ENCODE measurements at places on chromosomes 11 and 22.
A peak's percentile ranks its signal among the peaks of the same experiment; 100 is the strongest.

DNA sequence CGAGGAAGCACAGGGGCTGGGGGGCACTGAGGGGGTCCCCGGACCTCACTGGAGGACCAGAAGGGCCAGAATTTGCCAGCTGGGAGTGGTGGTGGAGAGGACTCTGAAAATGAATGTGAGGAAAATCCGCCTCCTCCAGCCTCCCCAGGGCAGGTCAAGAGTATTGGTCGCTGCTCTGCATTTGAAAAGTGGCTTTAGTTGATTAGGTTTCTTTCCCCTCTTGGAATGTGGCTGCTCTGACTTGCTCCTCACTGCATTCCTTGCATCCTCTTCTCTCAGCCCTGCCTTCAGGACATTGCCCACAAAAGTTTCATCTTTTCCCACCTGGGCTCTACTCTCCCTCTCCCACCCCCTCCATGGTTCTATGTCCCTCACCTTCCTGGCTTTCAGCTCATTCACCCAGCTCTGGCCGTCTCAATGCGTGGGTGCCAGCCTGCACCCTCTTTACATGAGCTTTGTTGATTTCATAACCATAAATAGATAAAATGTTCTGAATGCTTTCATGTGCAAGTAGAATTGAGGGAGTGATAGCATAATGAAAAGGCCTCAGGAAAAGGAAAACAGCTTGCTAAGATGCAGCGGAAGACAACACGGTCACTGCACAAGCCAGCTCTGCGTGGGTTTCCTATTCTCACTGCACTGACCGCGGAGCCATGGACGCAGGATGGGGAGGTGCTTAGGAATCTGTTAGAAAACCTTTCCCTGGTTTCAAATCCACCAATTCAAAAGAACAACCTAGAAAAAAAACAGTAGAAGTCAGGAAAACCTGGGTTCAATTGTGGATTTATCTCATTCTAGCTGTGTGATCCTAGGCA, 6.5 kb upstream of the NPAS4 start:
- no peak for DNase-seq

DNA sequence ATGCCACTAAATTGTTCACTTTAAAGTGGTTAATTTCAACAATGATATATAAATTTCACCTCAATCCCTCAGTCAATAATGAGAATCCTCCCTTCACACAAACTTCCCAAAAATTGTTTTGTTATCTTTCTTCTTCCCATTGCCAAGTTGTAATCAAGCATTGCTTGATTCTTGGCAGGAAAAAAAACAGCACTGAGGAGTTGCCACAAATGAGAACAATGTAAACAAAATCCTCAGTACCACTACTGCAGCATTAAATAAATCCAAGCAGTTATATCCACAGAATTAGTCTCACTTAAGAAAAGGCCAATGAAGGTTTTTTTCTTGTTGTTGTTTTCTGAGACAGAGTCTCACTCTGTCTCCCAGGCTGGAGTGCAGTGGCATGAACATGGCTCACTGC, 38.2 kb downstream of the FAM168A start:
- no peak for DNase-seq

DNA sequence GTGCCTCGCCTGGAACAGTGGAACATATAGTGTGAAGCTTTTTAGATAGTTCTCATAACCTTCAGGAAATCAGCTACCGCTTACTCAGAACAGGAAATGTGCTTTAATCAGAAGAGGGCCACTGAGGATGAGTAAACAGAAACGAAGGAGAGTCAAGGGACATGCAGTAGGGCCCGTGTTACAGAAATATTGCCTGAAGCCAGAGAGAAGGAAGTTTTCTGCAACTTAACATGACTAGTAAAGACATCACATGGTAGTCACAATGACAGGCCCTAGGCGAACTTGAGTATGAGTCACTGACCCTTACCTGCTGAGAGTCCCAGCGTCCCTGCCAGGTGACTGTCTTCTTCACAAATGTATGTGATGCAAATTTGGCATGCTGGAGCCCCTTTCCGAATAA, 39.4 kb downstream of the CARD18 start:
- DNase-seq: no peak

- DNase-seq: no peak
Measured at GRCh38 chr11:34647532-34647931, 26.6 kb downstream of the EHF start.

- DNase-seq: peak; percentile 69
Measured at GRCh38 chr11:125457814-125458343, 38.2 kb downstream of the FEZ1 start.

DNA sequence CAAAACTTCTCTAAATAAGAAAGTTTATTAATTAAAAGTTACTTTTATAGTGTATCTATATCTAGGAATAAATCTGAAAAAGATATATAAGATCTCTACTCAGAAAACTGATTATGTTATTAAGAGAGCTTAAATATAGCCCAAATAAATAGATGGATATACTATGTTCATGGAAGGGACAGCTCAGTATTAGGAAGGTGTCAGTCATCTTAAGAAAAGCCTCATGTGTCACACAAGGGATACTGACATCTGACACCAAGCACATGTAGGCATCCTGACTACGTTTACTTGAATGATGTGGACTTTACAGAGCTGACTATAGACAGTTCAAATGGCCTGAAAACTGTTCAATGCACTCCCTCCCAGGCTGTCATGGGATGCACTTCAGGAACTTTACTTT, 19.3 kb downstream of the PPARA start:
- DNase-seq: no peak

GRCh38 chr22:45594123-45594941, 77.3 kb upstream of the ATXN10 start:
- DNase-seq: no peak

- no peak for DNase-seq
Measured at GRCh38 chr11:34354782-34355181, 3.0 kb downstream of the ABTB2 start.

- no peak for DNase-seq
Measured at GRCh38 chr22:36464715-36465231, 16.7 kb downstream of the TXN2 start.

DNA sequence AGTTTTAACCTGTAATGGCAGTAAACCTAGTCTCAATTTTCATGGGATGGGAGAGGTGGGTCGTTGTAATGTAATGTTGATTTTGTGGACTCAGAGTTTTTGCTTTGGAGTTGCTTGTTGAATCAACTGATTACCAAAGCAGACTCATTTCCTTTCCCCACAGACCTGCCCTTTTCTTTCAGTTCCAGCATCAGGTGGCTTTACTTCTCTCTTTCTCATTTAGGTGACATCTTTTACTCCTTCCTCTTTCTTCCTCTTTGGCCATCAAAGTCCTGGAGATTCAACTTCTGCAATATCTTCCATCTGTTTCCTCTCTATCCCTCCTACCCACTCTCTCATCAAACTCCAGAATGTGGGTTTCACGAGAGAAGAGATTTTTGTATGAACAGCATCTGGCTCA, 313.9 kb downstream of the TMEM135 start:
- DNase-seq: no peak

GRCh38 chr22:48785792-48786678, 1041.6 kb downstream of the BRD1 start:
- DNase-seq: no peak

GRCh38 chr11:75577207-75577606, 15.2 kb downstream of the SERPINH1 start:
- peak; percentile 57 for DNase-seq

- DNase-seq: no peak
Measured at GRCh38 chr11:36408498-36409136, 101.5 kb downstream of the TRAF6 start.

- peak; percentile 17 for DNase-seq
Measured at GRCh38 chr11:59802639-59803176, 7.9 kb downstream of the MRPL16 start.

DNA sequence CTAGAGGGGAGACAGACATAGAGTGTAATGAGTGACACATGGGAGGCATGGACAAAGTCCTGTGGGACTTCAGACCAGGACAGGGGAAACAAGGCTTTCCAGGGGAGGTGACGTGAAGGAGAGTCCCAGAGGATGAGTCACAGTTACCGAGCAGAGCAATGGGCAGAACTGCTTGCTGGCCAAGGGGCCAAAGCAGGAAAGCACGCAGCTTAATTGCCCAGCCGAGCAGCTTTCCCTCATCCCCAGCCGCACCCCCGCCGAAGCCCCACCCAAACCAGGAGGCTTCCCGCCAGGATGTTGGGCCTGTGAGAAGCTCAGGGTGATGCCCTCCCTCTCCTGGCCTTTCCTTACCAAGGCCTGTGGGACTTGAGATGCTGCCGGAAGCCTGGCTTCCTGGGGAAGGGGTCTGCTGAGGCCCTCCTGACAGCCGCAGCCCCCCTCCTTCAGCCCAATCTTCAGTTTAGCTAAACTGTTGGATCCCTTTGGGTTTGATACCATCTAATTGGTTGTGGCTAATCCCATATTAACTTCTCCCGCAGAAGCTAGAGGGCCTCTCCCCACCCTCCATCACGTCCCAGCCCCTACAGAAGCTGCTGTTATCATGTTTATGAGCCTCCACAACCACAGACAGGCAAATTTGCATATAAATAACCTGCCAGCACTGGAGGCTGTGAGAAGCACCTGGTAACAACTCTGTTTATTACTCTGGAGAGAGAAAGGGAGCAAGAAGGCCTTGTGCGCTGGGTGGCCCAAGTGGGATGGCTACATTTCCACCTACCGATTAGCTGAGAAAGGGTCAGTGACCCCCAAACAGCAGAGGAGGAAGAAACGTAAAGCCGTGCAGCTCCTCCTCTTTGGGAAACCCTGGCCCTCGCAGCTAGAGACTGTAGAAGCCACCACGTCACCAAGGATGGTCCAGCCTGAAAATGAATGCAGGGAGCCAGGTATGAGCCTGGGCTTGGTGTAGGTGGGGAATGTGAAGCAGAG, 80.0 kb downstream of the TRIM29 start:
- DNase-seq: no peak

DNA sequence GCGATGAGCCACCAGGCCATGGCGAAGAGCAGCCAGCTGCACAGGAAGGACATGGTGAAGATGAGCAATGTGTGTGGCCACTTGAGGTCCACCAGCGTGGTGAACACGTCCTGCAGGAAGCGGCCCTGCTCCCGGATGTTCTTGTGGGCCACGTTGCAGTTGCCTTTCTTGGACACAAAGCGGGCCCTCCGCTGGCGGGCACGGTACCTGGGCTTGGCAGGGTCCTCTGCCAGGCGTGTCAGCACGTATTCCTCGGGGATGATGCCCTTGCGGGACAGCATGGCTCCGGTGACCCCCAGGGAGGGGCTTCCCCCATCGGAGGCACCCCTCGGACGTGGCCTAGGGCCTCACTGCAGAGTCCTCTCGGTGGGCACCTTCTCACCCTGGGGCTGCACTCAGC, 648 bp downstream of the KCNJ11 start:
- DNase-seq: no peak

- DNase-seq: no peak
Measured at GRCh38 chr22:48267681-48268080, 1505.2 kb downstream of the TBC1D22A start.

DNA sequence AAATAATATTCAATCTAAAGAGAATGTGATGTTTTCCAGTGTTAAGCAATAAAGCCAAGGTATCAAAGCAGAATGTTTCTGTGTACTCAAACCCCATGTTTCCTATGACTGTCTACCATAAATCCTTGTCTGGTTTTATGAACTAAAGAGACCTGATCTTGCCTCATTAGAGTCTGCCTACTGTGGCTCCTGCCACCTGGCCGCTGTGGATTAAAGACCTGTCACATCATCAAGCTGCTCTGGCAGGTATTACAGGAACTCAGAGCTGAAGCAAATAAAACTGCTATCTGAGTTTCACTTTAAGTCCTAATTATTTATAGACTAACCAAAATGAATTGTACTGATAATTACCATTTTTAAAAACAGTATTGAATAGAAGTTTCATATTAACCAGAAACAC, 207.8 kb upstream of the CCDC90B start:
- no peak for DNase-seq

DNA sequence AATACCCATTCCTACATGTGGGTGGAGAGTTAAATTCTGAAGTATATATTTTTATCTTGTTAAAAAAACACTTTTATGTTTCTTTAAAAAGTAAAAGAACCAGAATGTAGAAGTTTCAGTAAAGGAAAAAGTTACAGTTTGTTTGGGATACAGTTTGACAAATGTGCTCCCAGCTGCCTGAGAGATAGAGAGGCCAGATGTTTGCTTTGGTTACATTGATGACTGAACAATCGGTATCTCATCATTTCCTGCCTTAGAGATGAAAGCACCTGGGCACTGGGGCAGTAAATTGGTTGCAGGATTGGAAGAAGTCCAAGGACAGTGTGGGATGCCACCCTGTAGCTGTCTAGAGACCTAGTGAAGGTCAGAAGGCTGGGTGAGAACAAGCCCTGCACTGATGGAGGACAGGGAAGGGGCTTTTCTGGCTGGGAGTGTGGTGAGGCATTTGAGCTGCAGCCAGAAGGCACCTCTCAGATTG, 16.6 kb downstream of the MED15 start:
- no peak for DNase-seq

GRCh38 chr11:1229471-1230120, 6.7 kb downstream of the MUC5B start:
- no peak for DNase-seq
